ENCODE measurements at places on chromosomes 16 and 17. TPM values are rescaled to one million over a fixed set of nuclear protein-coding genes. Genes with fewer than 3 reads are reported as not detected.

GRCh38 chr17:16129441-16130205, 85.7 kb downstream of the NCOR1 start:
- no peak for DNase-seq

DNA sequence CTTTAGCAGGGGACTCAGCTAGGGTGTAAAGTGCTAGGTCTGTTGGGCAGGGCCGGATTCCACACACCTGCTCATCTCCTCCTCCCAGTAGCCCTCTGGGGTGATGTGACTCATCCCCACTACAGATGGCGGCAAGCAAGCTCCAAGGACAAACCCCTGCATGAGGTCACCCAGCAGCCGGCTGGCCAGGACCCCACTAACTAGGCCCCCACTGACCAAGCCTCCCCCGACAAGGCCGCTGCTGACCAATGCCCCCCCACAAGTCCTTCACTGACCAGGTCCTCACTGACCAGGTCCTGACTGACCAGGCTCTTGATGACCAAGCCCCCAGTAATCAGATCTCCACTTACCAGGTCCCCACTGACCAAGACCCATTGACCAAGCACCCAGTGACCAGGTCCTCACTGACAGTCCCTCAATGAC, 36.7 kb downstream of the TNFRSF13B start:
- DNase-seq = no peak

ARHGDIG gene
- 1.2 TPM for total RNA-seq

PLCD3 gene
- total RNA-seq = 42.7 TPM

GRCh38 chr17:65638221-65638975, 77.0 kb upstream of the AXIN2 start:
- DNase-seq = no peak

PPL gene
- total RNA-seq = 28.8 TPM

DNA sequence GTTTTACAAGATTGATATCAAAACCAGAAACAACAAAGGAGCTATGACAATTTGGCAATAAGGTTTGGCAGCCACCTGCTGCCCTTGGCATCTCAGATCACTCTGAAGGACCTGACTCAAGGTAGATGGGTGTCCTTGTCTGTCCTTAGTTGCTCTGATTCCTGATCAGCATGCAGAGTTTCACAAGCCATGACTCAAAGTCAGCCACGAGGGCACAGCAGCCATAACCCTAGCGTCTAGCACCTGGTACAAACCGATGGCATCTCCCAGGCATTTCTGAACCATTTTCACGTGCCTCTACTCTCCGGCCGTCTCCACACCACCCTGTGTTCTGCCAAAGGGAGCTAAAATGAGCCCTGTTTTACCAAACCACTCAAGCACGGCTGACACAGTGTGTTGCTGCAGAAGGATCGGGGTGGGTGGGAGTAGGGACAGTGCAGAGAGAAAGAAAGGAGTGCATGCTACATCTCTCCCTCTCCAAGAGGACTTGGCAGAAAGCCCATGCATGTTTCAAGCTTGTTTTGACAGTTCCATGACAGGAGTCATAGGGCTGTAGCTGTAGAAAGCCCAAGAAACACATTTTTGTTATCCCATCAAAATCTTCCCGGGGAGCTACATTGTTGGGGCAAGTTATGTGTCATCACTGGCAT, 297.3 kb downstream of the ABCC12 start:
- DNase-seq = no peak

DNA sequence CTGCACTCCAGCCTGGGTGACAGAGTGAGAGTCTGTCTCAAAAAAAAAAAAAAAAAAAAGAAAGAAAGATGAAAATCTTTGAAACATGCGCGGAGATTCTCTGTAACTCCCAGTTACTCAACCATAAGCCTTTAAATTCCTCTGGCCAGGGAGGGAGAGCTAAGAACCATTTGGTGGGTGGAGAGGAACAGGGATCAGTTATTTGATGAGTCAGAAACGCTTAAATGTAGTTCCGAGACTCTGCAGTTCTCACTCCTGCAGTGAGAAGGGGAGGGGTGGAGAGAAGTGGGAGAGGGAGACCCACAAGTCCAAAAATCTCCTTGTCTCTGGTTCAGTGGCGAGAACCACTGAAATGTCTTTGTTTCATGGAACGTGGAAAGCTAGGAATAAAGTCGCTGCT, 266.7 kb downstream of the SOX9 start:
- DNase-seq = no peak

DNA sequence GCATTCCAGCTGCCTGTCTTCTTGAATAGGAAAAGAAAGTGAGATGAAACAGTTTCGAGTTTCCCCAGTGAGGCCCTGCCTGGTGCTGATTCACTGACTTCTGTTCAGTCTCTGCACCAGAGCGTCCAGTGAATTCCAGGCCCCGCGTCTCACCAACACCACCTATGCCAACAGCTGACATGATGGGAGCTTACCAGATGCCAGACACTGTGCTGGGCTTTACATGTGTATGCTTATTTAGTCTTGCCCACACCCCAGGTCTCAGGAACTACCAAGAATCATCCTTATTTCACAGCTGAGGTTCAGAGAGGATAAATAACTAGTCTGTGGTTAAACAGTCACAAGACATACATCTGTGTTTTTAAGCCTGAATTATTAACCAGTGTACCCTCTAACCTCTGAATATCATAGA, 29.1 kb upstream of the IRX6 start:
- no peak for DNase-seq
